Type B pancreatic cell (in vitro differentiated cells): ENCODE measurements at places on chromosomes 4 and X.

GRCh38 chr4:158875026-158875425 lies 106.2 kb downstream of the FNIP2 start:
- no peak overlapping the region for H3K4me3 ChIP-seq
- DNase-seq = no peak
- peaks cover 36% of the 10 kb centered on the region for H3K36me3 ChIP-seq
- peaks cover 55% of the 10 kb centered on the region for H3K4me1 ChIP-seq
- H3K27me3 ChIP-seq = no peaks in the 10 kb centered on the region

DNA sequence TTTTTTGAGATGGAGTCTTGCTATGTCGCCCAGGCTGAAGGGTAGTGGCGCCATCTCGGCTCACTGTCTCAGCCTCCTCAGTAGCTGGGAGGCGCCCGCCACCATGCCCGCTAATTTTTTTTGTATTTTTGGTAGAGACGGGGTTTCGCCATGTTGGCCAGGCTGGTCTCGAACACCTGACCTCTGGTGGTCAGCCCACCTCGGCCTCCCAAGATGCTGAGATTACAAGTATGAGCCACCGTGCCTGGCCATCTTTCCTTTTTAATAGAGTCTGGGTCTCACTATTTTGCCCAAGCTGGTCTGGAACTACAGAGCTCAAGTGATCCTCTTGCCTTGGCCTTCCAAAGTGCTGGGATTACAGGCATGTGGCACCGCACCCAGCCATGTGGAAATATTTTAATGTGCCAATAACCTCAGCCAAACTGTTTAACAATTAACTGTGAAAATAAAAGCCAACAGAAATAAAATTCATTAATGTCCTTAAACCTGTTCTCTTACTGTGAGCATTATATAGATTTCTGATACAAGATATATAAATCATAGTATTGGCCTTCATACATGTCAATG lies 16.3 kb downstream of the PDS5A start:
- H3K27ac ChIP-seq = no peak overlapping the region
- peaks cover 17% of the 10 kb centered on the region for H3K36me3 ChIP-seq
- H3K4me3 ChIP-seq = no peak overlapping the region

DNA sequence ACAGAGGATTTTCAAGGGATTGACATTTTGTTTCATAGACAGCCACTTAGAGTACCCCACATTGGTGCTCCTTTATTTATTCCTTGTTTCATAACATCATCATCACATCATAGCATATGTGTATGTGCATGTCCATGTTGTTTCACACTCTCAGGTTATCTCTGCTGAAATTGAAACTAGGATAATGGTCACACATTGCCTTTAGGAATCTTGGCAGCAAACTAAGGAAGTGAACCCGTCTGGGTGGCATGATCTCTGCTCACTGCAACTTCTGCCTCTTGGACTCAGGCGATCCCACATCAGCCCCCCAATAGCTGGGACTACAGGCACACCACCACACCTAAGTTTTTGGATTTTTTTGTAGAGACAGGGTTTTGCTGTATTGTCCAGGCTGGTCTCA lies 234.2 kb upstream of the ANKRD50 start:
- no peak overlapping the region for H3K27ac ChIP-seq
- peaks cover 8% of the 10 kb centered on the region for H3K4me1 ChIP-seq
- no peaks in the 10 kb centered on the region for H3K27me3 ChIP-seq
- H3K36me3 ChIP-seq = no peaks in the 10 kb centered on the region
- DNase-seq = no peak

DNA sequence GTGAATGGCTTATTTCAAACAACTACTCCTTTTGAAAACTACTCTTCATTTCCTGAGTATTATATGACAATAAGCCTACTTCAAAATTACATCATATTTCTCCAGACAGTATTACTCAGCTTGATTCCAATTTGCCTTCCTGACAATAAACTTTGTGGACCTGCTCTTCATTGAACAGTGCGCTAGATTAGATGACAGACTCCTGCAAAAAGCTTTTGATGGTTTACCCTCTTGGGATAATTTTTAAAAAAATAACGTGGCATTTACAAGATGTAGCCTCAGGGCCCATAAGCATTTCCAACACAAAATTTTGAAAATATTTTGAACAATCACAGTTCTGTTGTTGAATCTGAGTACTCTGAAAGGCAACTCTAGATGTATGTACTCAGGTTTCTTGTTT lies 25.9 kb downstream of the MGAT4D start:
- H3K27ac ChIP-seq = no peak overlapping the region
- peaks cover 13% of the 10 kb centered on the region for H3K27me3 ChIP-seq
- H3K36me3 ChIP-seq = no peaks in the 10 kb centered on the region
- no peak overlapping the region for H3K4me3 ChIP-seq
- no peaks in the 10 kb centered on the region for H3K4me1 ChIP-seq

DNA sequence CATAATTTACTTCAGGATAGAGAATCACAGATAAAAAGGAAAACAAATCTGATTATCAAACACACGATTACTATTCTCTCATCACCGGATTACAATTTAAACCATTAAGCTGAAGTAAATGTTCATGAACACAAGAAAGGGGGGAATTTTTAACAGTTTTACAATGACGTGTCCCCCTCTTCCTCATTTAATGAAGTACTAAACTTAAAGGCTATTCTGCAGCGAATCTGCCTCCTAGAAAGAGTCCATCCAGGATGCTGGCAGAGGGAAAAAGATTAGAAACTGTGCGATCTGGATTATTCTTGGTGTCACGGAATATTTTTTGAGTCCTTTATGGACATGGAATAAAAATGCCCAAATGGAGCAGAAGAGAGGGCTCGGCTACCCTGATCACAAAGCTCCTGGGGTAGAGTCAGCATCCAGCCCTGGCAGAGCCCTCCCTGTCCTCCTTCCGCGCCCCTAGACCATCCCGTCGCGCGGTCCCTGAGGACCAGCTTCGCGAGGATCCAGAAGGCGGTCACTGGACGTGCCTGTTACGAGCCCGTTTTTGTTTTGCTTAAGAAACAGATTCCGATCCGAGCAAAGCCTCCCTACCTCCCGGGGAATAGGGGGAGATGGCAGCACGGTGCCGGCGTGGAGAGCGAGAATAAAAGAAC lies 1.2 kb downstream of the ELF2 start:
- peaks cover 6% of the 10 kb centered on the region for H3K27me3 ChIP-seq
- H3K27ac ChIP-seq = peak overlapping the region; percentile 95
- DNase-seq = no peak
- peak overlapping the region; percentile 97 for H3K4me3 ChIP-seq
- peaks cover 15% of the 10 kb centered on the region for H3K4me1 ChIP-seq

GRCh38 chr4:79253168-79253567 lies 72.7 kb downstream of the NAA11 start:
- no peak overlapping the region for H3K27ac ChIP-seq
- H3K4me1 ChIP-seq = no peaks in the 10 kb centered on the region
- peaks cover 7% of the 10 kb centered on the region for H3K36me3 ChIP-seq
- DNase-seq = no peak

GRCh38 chr4:138577145-138577544 lies 335.0 kb upstream of the SLC7A11 start:
- no peaks in the 10 kb centered on the region for H3K36me3 ChIP-seq
- H3K4me1 ChIP-seq = no peaks in the 10 kb centered on the region
- H3K27ac ChIP-seq = no peak overlapping the region
- H3K4me3 ChIP-seq = no peak overlapping the region
- no peaks in the 10 kb centered on the region for H3K27me3 ChIP-seq

- H3K4me1 ChIP-seq = no peaks in the 10 kb centered on the region
- H3K27ac ChIP-seq = no peak overlapping the region
- no peak overlapping the region for H3K4me3 ChIP-seq
- no peaks in the 10 kb centered on the region for H3K27me3 ChIP-seq
- DNase-seq = no peak
These were observed 5.7 kb downstream of the ARL13A start for GRCh38 chrX:100975212-100975611.

DNA sequence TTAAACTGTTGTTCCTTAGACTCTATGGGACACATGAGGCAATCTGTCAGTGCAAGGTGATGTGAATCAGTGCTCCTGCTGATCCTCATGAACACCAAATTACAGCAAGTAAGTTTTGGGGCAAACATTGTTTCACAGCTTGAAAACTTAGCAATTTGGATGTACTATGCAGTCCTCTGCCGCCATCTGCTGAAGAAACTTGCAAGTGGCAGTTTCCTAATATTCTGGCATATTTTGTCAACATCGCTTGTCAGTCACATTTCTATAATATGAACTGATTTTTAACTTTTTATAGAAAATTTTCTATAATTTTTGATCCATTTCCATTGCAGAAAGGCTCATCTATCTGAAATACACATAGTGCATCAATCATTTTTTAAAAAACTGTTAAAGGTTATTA lies 56.3 kb downstream of the ZAR1 start:
- no peak for DNase-seq
- no peak overlapping the region for H3K27ac ChIP-seq
- H3K4me3 ChIP-seq = no peak overlapping the region
- H3K27me3 ChIP-seq = no peaks in the 10 kb centered on the region
- H3K4me1 ChIP-seq = no peaks in the 10 kb centered on the region

- H3K4me3 ChIP-seq = no peak overlapping the region
- DNase-seq = no peak
- H3K4me1 ChIP-seq = no peaks in the 10 kb centered on the region
- no peak overlapping the region for H3K27ac ChIP-seq
These were observed 17.2 kb downstream of the PROM1 start for GRCh38 chr4:16066586-16067128.

- H3K27me3 ChIP-seq = no peaks in the 10 kb centered on the region
- H3K27ac ChIP-seq = no peak overlapping the region
- H3K4me1 ChIP-seq = peaks cover 8% of the 10 kb centered on the region
- H3K36me3 ChIP-seq = no peaks in the 10 kb centered on the region
- no peak for DNase-seq
These were observed 103.5 kb upstream of the ENPEP start for GRCh38 chr4:110372485-110372884.

DNA sequence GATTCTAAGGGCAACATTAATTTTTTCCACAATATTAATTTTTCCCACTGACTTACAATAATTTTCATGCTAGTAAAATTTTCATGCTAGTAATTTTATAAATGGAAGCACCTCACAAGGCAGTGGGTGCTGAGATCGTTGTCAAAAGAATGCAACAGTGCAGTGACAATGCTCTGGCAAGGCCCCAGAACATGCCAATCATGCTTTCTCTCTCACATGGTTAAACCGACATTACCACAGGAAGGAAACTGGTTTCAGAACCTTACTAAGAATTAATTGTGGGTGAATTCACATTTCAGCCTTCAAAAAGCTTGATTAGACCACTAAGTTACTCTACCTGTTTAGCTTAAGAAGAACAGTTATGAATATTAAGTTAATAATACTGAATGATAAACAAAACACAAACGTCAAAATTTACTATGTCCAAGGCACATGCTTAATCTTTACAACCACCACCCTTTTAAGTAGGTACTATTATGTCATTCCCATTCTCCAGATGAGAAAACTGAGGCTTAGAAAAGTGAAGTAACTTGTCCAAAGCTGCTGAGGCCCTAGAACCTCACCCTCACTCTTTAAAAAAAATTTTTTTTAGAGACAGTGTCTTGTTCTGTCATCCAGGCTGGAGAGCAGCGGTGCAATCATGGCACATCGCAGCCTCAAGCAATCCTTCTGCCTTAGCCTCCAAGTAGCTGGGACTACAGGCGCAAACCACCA lies 10.0 kb upstream of the OPHN1 start:
- H3K36me3 ChIP-seq = no peaks in the 10 kb centered on the region
- H3K27ac ChIP-seq = peak overlapping the region; percentile 6
- DNase-seq = no peak
- H3K27me3 ChIP-seq = no peaks in the 10 kb centered on the region

GRCh38 chrX:106178826-106179225 lies 10.7 kb downstream of the PWWP3B start:
- H3K36me3 ChIP-seq = no peaks in the 10 kb centered on the region
- H3K27ac ChIP-seq = no peak overlapping the region
- no peaks in the 10 kb centered on the region for H3K27me3 ChIP-seq
- H3K4me3 ChIP-seq = no peak overlapping the region
- peaks cover 9% of the 10 kb centered on the region for H3K4me1 ChIP-seq

DNA sequence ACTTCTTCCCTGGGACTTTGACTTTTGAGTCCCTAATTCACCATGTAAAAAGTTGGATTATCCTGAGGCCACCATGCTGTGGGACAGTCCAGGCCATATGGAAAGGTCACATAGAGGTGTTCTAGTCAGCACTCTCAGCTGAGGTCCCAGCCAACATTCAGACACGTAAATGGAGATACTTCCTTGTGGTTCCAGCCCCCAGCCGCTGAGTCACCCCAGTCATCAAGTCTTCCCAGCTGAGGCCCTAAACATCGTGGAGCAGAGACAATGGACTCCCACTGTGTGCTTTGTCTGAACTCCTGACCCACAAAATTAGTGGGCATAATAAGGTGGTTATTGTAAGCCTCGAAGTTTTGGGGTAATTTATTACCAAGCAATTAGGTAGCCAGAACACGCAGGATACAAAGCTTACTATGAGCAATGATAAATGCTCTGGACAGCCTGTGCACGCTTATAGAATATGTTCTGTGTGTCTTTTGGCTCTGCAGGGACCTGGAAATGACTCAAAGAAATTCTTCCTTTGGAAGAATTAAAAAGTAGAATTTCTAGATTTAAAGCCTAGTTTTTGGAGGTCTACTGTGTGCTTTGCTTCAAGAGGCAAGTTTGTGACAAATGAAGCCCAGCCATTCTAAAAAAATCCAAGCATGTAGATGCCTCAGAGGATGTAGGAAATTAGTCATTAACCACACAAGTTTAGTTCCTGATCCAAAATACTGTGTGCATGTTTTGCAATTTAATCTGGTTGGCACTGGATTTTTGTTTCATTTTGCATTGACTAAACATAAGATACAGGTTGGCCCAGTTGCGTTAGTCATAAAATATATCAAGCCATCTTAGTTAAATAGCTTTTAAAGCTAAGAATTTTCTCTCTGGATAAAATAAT lies 33.2 kb upstream of the SLC9A7 start:
- H3K27ac ChIP-seq = no peak overlapping the region
- no peaks in the 10 kb centered on the region for H3K36me3 ChIP-seq

DNA sequence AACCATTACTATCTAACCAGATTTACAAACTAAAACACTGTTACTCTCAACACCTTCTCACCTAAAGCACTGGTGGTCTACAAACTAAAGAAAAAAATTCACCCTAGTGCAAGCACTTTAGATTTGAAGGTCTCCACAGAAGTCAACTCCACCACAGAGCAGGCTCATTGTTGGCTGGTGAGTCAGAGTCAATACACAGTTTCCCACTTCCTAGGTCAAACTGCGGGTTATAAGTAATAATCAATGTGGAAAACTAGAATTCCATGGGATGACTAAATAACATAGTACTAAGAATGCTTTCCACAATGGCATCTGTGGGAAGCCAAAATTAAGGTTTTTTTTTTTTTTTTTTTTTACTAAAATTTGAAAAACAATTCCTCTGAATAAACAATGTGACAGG lies 191.8 kb downstream of the PDGFC start:
- DNase-seq = no peak
- H3K4me1 ChIP-seq = peaks cover 10% of the 10 kb centered on the region
- no peak overlapping the region for H3K27ac ChIP-seq
- H3K36me3 ChIP-seq = peaks cover 10% of the 10 kb centered on the region

DNA sequence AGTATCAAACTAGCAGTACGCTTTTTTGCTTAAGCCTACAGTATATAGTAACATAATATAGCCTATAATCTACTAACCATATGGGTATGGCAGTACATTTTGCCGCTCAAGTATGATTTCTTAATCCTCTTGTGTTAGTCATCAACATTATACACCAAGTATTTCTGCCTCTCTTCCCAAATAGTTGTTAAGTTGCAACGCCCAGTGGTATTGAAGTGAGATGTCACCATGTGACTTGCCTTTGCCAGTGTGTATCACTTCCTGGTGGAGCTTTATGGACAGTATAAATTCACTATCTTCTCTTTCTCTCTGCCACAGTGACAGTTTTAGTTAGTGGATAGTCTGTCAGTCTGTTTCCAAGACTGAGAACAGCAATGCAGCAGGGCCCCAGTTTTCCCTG lies 535.5 kb downstream of the PDHA2 start:
- no peaks in the 10 kb centered on the region for H3K36me3 ChIP-seq
- no peak overlapping the region for H3K4me3 ChIP-seq
- H3K27me3 ChIP-seq = no peaks in the 10 kb centered on the region
- no peak for DNase-seq
